ENCODE measurements at places on chromosomes 1 and 21.

DNA sequence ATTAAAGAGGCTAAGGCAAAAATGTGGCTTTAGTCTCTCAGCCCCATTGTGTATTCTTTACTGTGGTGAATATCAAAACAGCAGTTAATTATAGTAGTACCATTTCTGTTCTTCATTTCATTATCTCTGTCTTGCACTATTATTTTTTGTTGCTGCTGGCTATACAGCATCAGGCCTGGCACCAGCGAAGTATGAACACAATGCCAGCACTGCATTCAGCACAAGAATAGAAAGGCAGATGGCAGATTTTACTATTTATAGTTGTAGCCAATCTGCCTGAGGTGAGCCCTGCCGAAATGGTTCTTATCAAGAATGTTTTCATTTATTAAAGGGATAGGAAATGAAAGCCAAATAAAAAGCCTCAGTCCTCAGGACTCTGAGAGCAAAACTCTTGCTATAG lies 72.1 kb downstream of the GPR52 start:
- DNase-seq, result no peak

GRCh38 chr1:38929476-38929875 lies 12.2 kb downstream of the RHBDL2 start:
- no peak for DNase-seq

DNA sequence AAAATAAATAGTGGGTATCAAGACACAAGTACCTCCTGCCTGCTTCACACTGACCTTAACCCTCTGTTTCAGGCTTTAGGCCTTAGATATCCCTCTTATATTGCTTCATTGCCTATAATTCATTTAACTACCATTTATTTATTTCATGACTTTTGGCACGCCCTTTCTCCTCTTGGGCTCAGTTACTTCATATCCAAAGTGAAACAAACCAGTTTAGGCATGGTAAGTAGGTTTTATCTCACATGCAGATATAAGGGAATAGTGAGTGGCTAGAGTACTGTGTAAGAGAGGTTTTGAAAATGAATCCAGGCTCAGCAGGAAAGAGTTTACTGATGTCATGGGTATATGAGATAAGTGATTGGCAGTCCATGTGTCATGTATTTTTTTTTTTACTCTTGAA lies 69.8 kb upstream of the BEND5 start:
- DNase-seq, result no peak

GRCh38 chr1:57229998-57230397 lies 193.9 kb downstream of the DAB1 start:
- no peak for DNase-seq

DNA sequence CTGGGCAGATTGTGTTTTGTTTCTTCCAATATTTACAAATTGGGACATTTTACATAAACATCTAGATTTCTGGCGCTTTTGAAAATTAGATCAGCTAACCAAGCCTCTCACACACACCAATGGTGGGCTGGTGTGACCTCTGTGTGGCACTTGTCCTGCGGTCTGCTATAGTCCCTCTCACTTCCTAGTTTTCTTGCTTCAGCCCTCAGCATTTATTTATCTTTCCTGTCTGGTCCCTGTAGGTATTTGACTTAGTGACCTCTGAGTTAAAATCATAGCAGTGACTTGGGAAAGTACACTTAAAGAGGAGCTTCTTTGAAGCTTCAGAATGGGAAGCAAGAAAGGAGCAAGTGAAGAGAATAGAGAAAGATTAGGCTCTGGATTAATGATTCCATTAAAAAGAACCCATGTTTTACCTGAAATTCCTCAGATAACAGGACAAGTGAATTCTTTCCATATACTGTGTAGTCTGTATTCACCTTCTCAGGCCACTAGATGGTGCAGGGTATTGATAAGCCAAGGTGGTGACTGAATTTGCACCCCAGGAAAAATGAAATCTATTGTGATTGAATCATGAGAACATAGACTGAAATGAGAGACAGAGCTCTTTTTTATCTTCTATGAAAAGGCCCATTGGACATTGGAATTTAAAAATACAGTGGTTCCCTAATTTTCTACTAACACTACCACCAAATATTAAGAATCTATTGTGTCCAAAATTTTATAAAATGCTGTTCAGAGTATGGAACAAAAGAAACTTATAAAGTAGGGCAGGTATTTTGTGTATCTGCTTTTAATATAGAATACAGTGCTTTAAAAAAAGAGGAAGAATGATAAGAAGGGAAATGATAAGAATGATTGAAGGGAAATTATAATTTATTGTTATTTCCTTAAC lies 7.1 kb upstream of the DIPK1A start:
- DNase-seq, result no peak
